Stimulated activated CD8-positive, alpha-beta memory T cell treated with anti-CD3 and anti-CD28 coated beads, Interleukin-7, amount 100 ng/mL, for 4 hours (primary cell): ENCODE measurements at places on chromosomes 2 and 18.

DNA sequence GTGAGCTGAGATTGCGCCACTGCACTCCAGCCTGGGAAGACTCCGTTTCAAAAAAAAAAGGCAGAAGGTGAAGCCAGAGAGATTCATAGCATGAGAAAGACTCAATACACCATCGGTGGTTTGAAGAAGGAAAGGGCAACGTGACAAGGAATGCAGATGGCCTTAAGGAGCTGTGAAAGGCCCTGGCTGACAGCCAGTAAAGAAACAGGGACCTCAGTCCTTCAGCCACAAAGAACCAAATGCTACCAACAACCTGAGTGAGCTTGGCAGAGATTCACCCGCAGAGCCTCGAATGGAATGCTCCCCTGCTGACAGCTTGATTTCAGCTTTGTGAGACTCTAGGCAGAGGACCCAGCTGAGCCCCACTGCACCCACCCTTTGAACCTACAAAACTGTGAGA, 154.9 kb upstream of the NDUFV2 start:
- no peak for DNase-seq

DNA sequence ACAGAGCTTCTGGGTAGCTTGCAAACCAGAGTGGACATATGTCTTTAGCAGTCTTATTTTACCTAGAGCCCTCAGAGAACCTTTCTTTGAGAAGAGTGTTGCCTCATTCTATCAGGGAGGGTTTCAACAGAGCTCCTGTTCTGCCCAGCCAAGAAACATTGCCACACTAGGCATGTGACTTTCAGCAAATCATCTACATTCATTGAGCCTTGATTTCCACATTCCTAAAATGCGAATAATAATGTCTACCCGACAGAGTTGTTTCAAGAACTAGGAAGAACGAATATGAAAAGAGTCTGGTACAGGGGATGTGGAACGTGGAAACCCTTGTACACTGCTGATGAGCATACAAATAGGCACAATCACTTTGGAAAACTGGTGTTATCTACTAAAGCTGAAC, 7.8 kb upstream of the PRKAG3 start:
- no peak for DNase-seq

DNA sequence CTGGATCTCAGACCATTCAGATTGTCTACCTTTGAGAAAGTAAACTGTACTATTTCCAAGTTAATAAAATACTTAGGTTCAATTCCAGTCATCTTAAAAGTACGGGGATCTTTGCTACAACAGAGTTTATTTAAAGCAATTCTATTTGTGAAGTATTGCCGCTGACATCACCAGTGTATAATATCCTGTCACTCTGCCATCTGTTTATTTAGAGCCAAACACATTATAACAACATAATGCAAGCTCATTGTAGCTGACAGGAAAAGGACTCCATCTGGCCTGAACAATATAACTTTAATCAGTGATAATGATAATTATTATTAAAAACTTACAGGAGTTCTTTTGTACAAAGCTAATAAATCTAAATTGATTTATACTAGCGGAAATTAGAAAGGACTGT, 786.8 kb downstream of the ERBB4 start:
- DNase-seq: no peak

- DNase-seq: no peak
Measured at GRCh38 chr2:118372886-118373830, 284.9 kb downstream of the INSIG2 start.

GRCh38 chr2:184452907-184453306, 145.4 kb upstream of the ZNF804A start:
- DNase-seq: no peak

- no peak for DNase-seq
Measured at GRCh38 chr2:145157741-145158591, 638.0 kb upstream of the ZEB2 start.

GRCh38 chr18:11842562-11842961, 8.7 kb upstream of the CHMP1B start:
- no peak for DNase-seq

- no peak for DNase-seq
Measured at GRCh38 chr18:5618047-5618688, 74.4 kb upstream of the EPB41L3 start.

DNA sequence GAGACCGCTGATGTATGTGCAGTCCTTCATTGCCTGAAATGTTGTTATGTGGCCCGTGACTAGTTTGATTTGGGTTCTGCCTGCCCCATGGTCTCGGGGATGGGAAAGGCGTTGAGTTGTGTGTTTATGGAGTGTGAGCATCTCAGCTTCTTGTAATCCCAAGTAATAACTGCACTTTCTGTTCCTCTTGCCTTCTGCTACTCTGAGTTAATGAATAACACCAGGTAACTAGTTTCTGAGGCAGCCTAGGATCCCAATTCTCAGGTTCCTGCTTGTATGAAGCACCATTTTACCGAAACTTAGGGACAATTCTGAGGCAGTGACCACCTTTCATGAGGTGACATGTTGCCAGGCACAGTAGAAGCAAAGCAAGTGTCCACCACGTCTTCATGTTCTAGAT, 170.0 kb downstream of the ALK start:
- DNase-seq: no peak

- no peak for DNase-seq
Measured at GRCh38 chr2:48519593-48519992, 10.4 kb upstream of the STON1 start.

GRCh38 chr18:52670896-52671295, 330.9 kb downstream of the DCC start:
- DNase-seq: no peak

- no peak for DNase-seq
Measured at GRCh38 chr18:53625997-53626599, 598.4 kb downstream of the MBD2 start.

GRCh38 chr2:18987592-18988073, 370.8 kb downstream of the OSR1 start:
- DNase-seq: no peak

GRCh38 chr18:46623541-46623940, 33.5 kb downstream of the LOXHD1 start:
- no peak for DNase-seq

GRCh38 chr18:45793264-45793965, 32.1 kb upstream of the SIGLEC15 start:
- DNase-seq: no peak

GRCh38 chr18:50034029-50034428, 160.9 kb downstream of the MYO5B start:
- no peak for DNase-seq

GRCh38 chr2:171086352-171087290, 74.1 kb downstream of the TLK1 start:
- DNase-seq: peak; percentile 16

GRCh38 chr2:120231974-120232635, 8.9 kb upstream of the TMEM185B start:
- DNase-seq: peak; percentile 54

DNA sequence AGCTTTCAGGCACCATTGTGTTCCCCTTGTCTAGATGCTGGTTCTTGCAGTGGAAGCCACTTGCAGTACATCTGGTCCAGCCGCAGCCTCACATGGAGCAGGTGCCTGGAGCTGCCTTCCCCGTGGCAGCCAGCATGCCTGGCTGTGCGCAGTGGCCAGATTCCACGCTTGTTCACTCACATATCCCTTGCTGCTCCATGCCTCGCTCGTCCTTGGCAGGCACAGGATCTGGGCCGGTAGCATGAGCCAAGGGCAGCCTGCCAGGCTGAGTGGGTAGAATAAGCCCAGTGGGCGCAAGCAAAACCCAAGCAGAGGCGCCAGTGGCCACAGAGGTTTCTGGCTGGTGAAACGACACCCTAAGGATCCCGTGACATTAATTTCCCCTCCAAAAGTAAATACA, 20.6 kb downstream of the TMX3 start:
- no peak for DNase-seq

- DNase-seq: no peak
Measured at GRCh38 chr2:138421315-138421970, 80.1 kb upstream of the SPOPL start.

DNA sequence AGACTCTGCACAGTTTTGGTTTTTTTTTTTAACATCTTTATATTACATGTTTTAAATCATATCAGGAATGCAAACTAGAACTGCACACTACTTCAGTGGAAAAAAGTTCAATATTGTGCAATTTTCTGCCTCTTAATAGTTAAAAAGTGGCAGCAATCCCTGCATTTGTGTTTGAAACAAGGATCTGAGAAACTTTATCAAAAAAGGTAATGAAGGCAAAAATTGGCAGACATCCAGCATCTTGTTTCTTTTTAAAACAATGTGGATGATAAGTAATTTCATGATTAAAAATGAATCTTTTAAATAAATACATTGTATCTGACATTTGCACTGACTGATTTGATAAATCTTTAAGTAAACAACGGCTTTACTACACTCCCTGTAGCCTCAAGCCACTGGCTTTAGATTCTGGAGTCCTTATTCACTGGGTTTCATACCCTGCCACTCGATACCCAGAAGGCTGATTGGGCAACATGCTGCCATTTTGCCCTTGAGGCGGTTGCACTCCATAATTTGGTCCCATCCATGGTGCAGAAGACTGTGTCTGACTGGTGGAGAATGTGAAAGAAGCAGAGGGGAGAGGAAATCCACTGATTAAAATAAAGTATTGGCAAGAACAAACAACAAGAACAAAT, 21.6 kb upstream of the C2orf42 start:
- no peak for DNase-seq

- DNase-seq: no peak
Measured at GRCh38 chr2:138949517-138949916, 169.3 kb upstream of the NXPH2 start.

DNA sequence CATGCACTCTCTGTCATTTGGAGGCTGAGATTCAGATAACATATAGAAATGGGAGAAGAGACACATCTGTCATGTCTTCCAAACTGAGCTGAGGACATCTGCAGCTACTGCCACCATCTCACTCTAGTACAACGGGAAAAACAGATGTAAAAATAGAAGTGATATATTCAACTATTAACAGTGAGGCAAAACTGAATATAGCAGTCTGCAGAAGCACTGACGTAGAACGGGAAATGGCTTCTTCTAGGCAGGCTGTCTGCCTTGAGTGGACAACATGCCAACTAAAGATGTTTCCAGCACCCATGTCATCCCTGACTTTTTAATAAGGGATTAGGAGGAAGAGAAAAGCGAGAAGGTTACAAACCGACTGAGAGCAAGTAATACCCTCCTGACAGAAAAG, 51.6 kb downstream of the MRPL33 start:
- no peak for DNase-seq

DNA sequence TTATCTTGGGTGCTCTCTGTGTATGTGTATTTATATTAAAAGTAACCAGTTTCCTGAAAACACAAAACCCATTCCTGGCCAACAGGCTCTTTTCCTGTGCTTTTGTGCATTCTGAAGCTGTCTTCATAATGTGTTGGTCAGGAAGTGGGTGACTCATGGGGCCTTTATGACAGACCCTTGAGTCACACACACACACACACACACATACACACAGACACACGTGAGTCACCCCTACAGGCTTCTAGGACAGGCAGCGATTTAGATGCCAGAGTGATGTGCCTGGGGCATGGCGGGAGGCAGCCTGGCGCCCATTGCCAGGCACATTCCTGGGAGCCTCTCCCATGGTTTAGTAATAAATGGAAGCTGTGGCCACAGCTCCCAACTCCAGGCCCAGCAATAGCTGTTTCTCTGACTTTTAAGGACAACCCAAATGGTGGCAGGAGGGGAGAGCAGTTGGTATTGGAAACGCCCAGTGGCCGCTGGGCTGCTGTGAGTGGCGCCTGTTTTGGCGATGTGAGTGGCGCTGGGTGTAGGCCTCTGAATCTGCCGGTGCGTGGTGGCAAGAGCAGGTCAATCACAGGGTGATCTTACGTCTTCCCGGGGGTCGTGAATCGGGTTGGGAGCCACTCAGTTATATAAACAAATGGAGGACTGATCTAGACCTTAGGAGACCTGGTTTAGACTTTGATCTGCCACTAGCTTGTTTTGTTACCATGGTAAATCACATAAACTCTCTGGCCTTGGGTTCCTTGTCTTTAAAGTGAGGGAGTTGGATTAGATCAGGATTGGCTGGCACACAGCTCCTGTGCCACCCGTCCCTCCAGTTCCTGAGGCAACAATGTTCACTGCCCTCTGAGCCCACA, 150.7 kb upstream of the DLX2 start:
- DNase-seq: peak; percentile 40

DNA sequence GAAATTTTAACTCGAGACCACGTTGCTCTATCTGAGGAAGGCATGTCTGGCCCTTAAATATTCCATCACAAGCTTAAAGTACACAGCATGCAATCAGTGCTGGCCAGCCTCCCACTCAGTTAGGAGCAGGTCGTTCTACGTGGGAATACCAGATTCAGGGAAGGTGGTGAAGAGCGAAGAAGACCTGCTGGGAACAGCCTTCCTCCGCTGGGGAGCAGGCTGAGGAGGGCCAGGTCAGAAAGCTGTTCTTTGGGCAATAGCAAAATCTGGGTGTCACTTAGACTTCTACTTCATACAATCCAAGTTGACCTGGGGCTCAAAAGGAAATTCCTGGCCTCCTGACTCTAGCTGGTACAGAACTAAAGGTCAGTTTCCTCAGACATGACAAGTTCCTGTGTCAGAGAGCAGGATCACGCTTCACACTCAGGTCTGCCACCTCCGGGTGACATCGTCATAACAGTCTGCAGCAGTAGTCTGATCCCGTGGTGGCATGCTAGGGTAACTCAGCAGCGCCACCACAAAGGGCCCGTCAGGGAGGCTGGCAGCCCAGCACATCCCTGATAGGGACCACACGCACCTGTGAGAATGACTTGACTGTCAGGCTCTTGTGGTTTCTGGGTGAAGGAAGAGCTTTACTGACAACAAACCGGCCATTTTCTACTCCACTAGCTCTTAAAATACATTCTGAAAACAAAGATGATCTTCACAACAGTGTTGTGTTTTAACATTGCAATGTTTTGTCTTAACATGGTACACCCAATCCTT, 35.2 kb upstream of the NAPG start:
- DNase-seq: peak; percentile 36

GRCh38 chr2:233142355-233142897, 82.3 kb downstream of the INPP5D start:
- no peak for DNase-seq

GRCh38 chr18:62883937-62884735, 168.8 kb downstream of the PHLPP1 start:
- DNase-seq: no peak

GRCh38 chr2:163368655-163369054, 367.2 kb downstream of the FIGN start:
- DNase-seq: no peak

- DNase-seq: no peak
Measured at GRCh38 chr2:222336931-222337330, 38.1 kb upstream of the PAX3 start.

GRCh38 chr18:75926811-75927210, 499.3 kb upstream of the SMIM21 start:
- DNase-seq: no peak

DNA sequence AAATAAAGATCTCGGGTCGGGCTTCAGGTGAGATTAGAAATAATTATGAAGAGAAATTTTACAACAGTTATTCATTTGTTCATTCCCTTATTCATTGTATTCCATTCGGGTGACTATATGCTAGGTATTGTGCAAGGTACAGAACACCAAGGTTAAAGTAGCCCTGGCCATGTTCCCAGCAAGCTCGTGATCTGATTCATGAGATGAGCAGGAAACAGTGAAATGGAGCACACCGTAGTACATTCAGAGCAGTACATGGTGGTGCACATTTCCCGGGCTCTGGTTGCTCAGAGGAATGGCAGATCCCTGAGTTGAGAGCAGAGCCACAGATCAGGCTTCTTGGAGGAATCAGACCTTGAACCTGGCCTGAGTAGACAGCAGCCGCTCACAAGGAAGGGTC, 87.7 kb downstream of the PRKRA start:
- DNase-seq: no peak
